ENCODE measurements at places on chromosomes 5 and 9. TPM values are rescaled to one million over a fixed set of nuclear protein-coding genes. Genes with fewer than 3 reads are reported as not detected.

- DNase-seq, result no peak
Observed at GRCh38 chr5:116858705-116859333, 284.2 kb upstream of the SEMA6A start.

- no peak for DNase-seq
Observed at GRCh38 chr5:168227973-168228615, 63.4 kb upstream of the WWC1 start.

GRCh38 chr5:91956738-91957137, 573.6 kb upstream of the ARRDC3 start:
- DNase-seq, result no peak

DNA sequence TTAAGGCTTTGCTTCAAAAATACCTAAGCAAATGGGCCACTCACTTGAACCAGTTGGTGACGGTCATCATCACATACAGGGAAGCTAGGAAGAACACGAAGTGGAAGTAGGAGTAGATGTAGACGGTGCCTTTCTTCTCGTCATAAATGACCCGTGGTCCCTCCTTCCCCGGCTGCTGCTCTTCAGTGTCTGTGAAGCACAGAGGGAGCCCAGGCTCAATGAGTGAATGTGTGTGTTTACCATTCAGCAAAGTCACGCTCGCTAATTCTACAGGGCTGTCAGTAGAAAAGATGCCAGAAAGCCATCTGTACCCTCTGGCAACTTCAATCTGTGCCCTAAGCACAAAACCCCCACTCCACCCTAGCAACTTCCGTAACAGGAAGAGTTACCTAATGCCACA, 109.8 kb downstream of the SERINC5 start:
- no peak for DNase-seq

DNA sequence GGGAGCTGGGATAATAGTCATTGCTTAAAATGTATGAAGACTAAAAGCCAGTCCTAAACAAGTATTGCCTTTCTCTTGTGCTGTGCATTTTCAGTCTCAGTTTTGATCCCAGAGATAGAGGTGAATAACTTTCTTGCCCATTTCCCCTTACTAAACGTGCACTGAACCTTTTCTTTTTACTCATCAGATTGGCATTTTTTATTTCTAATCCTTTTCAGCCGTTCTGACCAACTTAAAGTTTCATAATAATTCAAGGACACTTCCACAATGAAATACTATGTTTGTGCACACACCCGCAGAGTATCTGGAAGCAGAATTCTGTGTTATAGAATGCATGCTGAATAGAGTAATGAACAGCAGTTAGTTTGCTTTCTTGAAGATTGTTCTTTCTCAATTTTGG, 343.6 kb downstream of the LRRC70 start:
- DNase-seq, result no peak

DNA sequence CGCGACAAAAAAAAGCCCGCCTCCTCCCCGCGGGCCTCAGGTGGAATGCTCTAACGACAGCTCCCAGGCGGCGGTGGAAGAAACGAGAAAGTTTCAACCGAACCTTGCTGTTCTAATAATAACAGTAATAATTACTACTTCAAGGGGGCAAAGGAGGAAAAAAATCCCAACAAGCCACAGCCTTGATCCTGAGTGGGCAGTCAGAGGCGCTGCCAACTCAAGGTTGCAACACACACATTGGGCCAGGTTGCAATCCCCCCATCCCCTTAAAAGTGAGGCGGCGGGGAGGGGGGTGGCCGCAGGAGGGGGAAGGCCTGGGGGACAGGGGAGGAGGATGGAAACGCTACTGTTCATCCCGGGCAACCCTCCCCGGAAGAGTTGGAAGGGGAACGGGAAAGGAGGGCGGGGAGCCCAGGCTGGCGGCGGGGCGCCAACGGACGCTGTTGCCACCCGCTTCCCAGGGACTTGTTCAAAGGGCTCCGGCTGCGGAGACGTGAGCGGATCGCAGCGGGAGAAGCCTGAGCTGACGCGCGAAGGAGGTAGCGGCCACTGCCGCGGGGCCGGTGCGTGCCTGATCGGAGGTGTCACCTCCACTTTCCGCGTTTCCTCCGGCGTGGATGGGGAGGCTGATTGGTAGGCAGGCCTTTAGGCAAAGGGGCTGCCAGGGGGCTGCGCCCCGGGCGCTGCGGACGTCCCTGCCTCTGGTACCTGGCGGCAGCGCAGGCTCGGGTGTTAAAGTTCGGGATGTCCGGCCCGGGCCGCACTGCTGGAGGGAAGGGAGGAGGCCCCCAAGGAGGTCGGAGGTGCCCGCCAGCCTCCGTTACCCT, 647 bp downstream of the SMARCA2 start:
- peak; percentile 66 for DNase-seq

CTSV gene
- total RNA-seq, result not detected

HNRNPK gene
- 341 TPM for total RNA-seq

ZNF483 gene
- total RNA-seq, result 6.0 TPM

DNA sequence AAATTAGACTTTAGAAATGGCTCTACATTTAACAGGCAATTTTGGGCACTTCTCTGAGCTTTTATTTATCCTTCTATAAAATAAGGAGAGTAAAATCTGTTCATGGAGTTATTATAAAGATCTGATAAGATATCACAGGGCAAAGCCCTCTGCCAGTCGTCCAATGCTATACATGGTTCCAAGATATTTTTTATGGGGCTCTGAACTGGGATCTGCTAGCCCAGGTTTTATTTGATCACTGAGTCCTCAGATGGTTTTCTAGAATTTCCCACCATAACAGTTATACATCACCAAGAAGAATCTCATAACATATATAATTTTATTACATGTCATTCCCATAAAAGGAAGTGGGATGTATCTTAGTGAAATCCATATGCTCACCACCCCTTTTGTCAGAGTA, 23.2 kb upstream of the IQGAP2 start:
- no peak for DNase-seq
